ENCODE measurements at places on chromosomes 5 and 9.

DNA sequence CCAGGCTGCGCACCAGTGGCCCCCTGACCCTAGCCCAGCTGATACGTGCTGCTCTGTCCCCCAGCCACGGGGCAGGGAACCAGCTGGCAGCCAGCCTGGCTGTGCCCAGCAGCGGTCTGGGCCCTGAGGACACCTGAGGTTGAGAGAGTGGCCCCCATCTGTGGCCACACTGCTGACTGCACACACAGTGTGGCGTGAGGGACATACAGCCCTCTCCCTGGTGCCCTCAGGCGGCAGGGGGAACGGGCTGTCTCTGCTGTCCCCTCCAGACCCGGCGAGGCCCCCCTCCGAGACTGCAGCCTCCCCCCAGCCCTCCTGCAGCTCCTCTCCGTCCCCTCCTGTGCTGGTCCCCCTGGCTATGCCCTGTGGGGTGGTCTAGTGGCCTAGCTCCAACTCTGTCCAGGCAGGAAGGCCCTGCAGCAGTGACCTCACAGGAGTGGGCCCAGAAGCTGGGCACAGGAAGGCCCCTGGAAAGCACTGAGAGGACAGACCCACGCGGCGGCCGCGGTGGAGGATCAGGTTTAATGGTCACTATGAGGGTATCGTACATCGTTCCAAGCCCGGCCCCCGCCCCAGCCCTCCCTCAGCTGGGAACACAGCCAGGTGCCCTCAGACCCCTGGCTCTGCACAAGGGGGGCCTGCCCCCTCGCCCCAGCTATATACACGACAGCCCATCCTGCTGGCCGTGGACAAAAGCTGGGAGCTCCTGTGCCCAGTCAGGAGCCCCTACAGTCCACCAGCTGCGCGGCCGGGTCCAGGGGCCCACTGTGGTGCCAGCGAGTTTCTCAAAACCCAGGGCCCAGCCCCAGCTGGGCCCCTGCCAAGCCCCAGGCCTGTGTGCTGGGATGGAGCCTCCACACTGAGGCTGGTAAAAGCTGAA lies 6.8 kb upstream of the ENTPD8 start:
- no peak for DNase-seq

DNA sequence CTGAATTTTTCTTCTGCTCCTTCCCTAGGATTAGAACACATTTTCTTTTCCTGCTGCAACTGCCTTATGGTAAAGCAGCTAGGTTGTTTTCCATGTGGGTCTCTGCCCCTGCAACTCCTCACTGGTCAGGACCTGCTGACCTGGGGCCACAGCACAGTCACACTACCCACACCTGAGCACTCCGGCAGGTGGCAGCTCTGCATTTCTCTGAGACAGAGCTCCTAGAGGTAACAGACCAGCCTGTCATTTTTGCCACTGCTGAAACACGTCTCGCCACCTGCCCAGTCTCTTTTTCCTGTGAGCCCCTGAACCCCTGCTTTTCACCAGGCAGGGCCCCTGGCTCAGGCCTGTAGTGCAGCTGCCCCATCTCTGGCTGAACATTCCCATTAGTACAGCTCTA lies 609.6 kb downstream of the HINT1 start:
- DNase-seq = no peak

DNA sequence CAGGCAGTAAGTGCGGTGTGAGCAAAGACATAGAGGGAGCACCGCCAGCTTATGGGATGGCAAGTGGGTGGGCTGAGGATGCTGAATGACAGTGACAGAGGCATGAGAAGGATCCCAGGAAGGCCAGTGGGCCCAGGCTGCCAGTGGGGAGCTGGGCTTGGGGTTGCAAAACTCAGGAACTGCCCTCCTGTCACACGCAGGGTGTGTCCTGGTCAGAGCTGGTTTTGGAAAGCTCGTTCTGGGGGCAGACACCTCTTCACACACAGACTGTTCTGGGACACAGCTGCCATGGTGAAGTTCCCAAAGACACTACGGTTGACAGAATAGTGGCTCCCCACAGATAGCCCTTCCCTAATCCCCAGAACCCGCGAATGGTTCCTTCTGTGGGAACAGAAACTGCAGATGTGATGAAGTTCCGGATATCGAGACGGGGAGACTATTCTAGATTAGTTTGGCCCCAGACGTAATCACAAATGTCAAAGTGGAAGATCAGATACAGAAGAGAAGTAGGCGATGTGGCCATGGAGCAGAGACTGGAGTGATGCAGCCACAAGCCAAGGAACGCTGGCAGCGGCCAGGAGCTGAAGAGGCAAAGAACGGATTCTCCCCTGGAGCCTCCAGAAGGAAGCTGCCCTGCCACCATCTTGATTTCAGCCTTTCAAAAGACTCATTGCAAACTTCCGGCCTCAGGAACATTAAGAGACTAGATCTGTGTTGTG lies 159.0 kb downstream of the COL23A1 start:
- DNase-seq = no peak

DNA sequence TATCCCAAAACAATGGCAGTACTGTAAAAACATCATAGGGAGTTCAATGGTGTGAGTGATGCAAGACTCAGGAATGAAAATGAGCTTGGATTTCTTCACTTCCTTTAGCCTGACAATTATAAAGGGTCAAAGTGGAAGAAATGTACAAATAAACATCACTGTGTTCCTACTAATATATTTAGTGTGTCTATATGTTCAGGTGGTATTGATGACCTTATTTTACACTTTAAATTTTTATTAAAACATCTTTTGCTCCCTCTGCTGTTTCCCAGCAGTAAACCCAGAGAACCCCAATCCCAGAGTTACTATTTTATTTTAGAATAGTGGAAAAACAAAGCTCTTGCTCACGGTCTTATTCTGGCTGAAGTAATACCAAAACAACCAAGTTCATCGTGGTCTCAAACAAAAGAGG lies 2.0 kb downstream of the LOX start:
- no peak for DNase-seq

- DNase-seq = no peak
Observed at GRCh38 chr9:5375790-5376477, 36.3 kb upstream of the RLN1 start.

DNA sequence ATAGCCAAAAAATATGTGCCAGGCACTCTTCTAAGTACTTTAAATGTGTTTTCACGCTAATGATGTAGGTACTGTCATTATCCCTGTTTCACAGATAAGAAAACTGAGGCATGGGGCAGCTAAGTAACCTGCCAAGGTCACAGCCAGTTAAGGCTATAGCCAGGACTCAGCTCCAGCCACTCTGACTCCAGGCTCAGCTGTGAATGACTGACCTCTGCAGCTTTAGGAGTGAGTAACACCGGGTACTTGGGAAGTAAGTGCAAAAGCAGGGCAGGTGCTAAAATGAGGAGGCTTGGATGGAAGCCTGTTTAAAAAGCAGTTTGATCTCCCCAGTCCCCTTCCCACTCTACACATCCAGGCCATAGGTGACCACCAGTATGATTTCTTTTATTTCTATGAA lies 10.6 kb upstream of the SHC3 start:
- DNase-seq = no peak

DNA sequence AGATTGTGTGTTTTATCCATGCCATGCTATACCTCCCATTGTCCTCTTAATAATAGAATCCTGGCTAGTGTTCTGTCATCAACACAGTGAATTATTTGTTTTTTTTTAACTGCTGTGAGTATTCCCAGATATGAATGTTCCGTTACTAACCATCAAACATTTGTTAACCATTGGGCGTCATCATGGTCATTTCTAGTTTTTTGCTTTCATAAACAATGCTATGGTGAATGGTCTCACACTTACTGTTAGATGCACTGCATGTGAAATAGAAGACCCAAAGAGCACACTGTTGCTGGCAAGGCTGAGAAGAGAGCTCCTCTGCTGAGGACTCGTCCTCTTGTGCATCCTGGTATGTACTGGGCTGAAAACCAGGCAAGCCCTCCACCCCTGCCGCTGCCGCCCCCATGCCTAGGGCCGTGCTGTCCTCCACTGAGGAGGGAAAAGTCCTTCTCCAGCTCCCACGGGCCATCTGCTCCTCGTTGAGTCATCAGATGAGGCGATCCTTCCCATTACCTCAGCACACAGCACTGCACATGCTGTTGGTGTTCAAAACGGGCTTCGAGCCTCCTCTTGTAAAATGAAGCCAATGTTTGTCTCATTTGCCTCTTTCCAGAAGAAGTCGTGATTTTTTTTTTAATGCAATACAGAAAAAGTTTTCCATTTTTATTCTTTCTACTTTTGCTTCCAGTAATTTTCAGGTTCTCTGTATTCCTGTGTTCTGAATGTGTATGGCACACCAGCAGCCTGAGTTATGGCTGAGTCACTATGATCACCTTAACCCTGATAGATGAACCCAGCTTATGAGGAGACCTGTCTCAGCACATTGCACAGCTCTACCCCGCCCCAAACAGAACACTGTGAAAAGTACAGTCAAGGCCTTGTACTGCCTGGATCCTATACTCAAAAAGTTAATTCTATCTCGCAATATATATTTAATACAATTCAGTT lies 219.0 kb downstream of the AOPEP start:
- DNase-seq = peak; percentile 25

GRCh38 chr9:98264516-98264915 lies 9.1 kb upstream of the TBC1D2 start:
- DNase-seq = no peak

GRCh38 chr5:132530946-132531345 lies 12.4 kb downstream of the IL5 start:
- DNase-seq = no peak

- no peak for DNase-seq
Observed at GRCh38 chr5:89270901-89271300, 387.9 kb upstream of the MEF2C start.

DNA sequence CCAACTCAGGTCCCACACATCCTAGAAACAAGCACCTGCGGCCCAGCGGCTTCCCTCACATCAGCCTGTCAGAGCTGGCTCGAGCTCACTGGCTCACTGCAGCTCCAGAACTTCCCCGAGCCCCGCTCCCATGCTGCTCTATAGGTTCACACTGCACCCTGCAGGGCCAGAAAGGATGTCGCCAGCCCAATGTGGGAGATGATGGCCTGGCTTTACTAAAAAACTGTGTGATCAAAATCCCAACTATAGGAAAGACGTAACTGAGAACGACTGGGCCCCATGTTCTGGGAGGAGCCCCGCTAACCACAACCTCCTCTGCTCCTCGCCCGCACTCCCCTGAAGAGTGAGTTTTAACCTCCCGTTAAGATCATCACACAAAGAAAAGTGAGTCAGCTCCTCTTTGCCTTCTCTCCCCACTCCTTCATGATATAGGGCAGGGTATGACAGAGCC lies 4.6 kb downstream of the SURF4 start:
- no peak for DNase-seq

GRCh38 chr9:33374634-33375237 lies 27.6 kb downstream of the AQP7 start:
- DNase-seq = peak; percentile 39

DNA sequence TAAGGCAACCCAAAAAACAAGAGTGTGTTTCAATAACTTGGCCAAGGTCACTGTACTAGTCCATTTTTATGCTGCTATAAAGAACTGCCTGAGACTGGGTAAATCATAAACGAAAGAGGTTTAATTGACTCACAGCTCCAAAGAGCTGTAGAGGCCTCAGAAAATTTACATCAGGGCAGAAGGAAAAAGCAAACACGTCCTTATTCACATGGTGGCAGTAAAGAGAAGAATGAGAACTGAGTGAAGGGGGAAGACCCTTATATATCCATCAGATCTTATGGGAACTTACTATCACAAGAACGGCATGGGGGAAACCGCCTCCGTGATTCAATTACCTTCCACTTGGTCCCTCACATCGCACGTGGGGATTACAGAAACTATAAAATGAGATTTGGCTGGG lies 64.3 kb upstream of the CAMK4 start:
- no peak for DNase-seq

GRCh38 chr5:19835442-19835841 lies 152.6 kb downstream of the CDH18 start:
- no peak for DNase-seq

DNA sequence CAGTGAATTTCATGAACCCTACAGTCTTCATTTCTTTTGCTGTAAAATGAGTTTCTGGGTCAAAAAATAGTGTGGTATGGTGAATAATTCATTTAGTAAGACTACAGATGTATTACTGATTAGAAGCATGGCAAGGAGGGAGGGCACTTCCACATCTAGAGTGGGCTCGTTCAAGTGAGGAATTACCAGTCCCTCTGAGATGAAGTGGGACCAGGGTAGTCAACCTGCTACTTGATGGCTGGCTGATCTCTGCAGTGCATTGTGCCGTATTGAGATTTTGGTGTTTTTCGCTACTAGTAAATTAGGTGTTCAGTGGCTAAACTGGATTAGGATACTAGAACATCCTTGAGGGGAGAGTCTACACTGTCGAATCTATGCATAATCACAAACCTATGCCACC lies 10.8 kb downstream of the CDC37L1 start:
- no peak for DNase-seq

- DNase-seq = no peak
Observed at GRCh38 chr9:99745085-99745484, 76.6 kb upstream of the NR4A3 start.

DNA sequence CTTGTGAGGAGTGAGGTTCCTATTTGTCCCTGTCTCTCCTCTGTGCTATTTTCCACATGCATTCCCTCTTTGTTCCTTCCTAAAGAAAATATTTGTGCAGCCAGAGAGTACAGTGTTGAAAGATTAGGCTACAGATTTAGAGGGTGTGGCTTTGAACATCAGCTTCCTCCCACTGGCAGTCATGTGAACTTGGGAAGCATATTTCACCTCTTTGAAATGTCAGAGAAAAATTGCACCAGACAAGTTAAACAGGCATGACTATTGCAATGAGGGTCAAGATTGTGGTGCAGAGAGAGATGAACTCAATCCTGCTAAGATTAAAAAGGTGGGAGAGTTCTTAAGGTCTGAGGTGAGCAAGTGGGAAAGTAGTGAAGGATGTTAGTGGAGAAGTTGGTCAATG lies 641.0 kb downstream of the DNAH5 start:
- no peak for DNase-seq

- DNase-seq = no peak
Observed at GRCh38 chr5:55063220-55063863, 39.1 kb upstream of the GZMA start.

- no peak for DNase-seq
Observed at GRCh38 chr9:92186631-92187030, 71.4 kb upstream of the SPTLC1 start.

DNA sequence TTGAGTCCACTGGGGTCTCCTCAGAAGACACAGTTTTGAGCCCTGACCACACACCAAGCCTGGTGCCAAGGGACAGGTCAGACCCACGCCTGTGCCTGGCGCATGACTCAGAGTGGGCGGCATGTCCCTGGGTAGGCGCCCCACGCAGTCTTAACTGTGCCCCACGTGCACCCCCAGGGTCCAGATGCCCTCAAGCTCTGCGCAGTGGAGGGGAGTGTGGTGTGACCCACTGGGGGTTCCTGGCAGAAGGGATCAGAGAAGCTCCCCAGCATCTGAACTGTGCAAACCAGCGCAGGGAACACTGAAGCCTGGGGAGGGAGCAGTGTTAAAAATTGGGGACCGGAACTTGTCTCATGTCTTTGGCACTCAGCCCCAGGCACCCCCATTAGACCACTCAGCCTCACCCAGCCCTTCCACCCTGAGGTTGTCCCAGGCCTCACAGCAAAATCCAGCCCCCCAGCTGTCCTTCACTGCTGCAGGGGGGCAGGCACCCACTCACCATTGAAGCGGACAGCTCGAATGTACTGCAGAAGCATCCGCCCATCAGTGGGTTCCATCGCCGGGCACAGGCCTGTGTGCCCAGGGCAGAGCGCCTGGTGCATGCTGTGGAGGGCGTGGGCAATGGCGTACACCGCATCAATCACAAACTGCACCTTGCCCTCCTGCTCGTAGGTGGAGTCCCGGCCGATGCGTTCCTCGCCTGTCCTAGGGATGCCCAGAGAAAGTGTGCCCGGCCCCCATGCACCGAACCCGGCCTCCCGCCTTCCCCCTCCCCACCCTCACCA lies 6.5 kb downstream of the GRM6 start:
- DNase-seq = no peak

- no peak for DNase-seq
Observed at GRCh38 chr5:89823046-89823445, 586.5 kb downstream of the CETN3 start.

- no peak for DNase-seq
Observed at GRCh38 chr5:35852084-35852734, 4.5 kb upstream of the IL7R start.

Measured in Panc1 (cell line).